ENCODE measurements at places on chromosomes 3 and 15.
A peak's percentile ranks its signal among the peaks of the same experiment; 100 is the strongest.

- peak; percentile 72 for DNase-seq
Observed at GRCh38 chr3:43742920-43743319, 52.2 kb downstream of the ABHD5 start.

DNA sequence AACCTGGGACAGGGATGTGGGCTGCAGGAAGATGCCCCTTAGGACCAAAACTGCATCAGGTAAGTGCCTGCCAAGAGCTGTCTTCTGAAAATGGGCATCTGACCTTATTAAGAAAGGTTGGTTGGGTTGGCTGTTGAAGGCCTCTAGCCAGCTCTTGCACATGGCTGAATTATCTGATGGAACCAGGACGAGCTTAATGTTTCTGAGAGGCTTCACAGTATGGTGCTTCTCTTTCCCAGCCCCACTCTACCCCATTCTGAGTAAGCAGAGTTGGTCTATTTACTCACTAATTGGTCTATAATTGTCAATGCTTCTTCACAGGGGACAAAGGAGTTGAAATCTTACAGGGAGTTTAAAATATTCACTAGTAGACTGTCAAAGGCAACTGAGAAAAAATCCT lies 48.4 kb downstream of the DTWD1 start:
- no peak for DNase-seq

DNA sequence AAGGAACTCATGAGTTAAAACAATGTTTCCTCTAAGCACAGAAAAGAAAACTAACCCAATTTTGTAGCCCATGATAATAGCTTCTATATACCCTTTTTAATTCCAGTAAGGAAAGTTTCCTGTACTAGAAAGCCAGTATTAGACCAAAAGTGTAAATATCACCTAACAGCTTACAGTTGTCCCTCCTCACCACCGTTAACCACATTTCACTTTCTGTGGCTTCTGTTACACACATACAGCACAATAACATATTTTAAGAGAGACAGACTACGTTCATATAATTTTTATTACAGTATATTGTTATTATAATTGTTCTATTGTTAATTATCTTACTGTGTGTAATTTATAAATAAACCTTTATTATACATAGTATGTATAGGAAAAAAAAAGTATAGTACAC lies 74.1 kb downstream of the ZNF280D start:
- DNase-seq: no peak

GRCh38 chr3:185646382-185647133 lies 60.5 kb downstream of the SENP2 start:
- peak; percentile 36 for DNase-seq

- no peak for DNase-seq
Observed at GRCh38 chr3:171358881-171359198, 101.4 kb downstream of the TNIK start.

DNA sequence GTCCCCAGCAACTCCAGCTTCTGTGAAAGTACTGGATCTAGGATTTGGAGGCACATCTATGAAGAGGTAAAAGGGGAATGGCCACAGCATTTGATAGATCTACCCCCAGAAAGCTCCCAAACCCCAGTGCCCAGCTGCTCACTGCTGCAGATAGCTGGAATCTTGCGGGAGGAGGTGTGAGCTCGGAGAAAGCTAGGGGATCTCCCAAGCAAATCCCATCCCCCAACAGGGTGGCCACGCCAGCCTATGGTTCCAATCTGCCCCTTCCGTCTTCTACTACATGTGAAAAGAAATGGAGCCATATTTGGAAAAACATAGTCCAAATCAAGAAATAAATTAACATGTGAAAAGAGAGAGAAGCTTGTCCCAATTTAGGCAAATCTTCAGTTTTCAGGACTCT lies 42.0 kb downstream of the SEMA5B start:
- DNase-seq: no peak

GRCh38 chr3:180354214-180354613 lies 247.7 kb upstream of the TTC14 start:
- no peak for DNase-seq

DNA sequence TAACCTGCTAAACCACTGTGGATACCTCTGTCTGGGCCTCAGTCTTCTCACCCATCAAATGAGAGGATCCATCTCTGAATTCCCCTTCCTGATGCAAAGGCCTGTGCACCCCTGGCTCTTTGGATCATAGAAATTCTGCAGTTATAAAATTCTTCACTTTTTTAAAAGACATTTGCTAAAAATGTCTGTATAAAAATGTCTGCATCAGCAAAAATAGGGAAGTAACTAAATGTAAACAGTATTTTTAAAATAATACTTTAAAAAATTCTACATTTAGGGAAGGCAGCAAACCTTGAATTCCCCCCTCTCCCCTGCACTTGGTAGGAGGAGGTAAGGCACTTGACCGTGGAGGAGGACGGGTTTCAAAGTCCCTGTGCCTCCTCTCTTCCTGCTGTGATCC lies 25.6 kb upstream of the TRIM59 start:
- DNase-seq: no peak

DNA sequence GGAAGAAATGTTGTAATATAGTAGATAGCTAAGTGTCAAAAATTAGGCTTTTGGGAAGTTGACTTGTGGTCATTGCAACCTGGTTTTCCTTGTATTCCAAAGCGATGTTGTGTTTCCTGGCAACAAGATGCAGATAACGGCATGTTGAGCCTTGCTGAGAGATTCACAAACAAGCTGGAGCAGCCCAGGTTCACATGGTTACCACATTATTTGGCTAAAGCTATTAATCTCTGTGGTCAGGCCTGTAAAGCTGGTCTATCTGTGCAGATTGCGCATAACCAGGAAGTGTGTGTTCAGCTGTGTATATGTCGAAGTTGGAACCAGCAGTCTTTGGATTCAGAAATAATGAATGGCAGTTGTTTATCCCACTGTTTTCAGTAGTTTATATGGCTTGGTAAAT lies 6.6 kb downstream of the TIPARP start:
- no peak for DNase-seq

- DNase-seq: no peak
Observed at GRCh38 chr15:71630475-71630809, 179.9 kb upstream of the NR2E3 start.

DNA sequence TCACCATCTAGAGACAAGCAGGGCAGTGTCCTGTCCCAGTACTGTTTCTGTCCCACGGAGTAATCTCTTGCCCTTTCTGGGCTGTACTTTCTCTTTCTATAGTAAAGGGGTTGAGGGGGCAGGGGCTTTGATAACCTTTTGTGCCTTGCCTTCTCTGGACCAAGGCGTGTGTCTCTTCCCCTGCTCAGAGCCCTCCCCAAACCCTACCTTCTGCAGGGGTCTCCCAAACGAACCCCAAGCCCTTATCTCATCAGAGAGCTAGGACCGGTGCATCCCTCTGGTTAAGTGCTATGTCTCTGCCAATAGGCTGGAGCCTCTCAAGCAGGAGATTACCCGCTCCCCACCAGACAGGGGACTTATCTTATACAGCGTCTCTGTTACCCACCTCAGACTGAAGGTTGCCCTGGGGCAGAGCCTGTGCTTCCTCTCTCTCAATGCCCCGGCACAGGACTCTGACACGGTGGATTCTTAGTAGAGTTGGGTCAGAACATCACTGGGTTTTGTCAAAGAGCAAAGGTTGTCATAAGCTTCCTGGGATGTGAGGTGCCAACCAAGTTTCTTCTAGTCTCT lies 2.9 kb downstream of the PLEKHO2 start:
- no peak for DNase-seq
